ENCODE measurements at places on chromosomes 7 and 10. TPM values are rescaled to one million over a fixed set of nuclear protein-coding genes. Genes with fewer than 3 reads are reported as not detected.
A peak's percentile ranks its signal among the peaks of the same experiment; 100 is the strongest.

The SMO gene
- total RNA-seq = 0.66 TPM

The KIN gene
- total RNA-seq = 13.1 TPM

The NOS3 gene
- total RNA-seq = 0.22 TPM

The PLXDC2 gene
- total RNA-seq = 0.16 TPM

The FASTK gene
- total RNA-seq = 103 TPM

The CALML5 gene
- not detected for total RNA-seq

The VCL gene
- 21.3 TPM for total RNA-seq

The LAMB1 gene
- not detected for total RNA-seq

The AUTS2 gene
- total RNA-seq = 13.0 TPM

The PILRA gene
- 2.2 TPM for total RNA-seq

The NPY gene
- not detected for total RNA-seq

The GRM8 gene
- not detected for total RNA-seq

The GPR37 gene
- total RNA-seq = not detected

The NUTM2B gene
- 0.80 TPM for total RNA-seq

The TRA2A gene
- total RNA-seq = 144 TPM

- H3K4me3 ChIP-seq = peak overlapping the region; percentile 97
- peak overlapping the region; percentile 98 for H3K27ac ChIP-seq
Observed at GRCh38 chr10:14958872-14959220, 342 bp upstream of the MEIG1 start.

DNA sequence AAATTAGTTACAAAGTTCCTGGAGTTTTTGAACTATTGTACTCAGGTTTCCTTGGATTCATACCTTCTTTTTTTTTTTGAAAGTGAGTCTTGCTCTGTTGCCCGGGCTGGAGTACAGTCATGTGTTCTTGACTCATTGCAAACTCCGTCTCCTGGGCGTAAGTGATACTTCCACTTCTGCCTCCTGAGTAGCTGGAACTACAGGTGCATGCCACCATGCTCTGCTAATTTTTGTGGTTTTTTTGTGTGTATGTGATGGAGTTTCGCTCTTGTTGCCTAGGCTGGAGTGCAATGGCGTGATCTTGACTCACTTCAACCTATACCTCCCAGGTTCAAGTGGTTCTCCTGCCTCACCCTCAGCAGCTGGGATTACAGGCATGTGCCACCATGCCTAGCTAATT, 22.3 kb downstream of the MCM10 start:
- no peak for DNase-seq
- H3K4me3 ChIP-seq = no peak overlapping the region
- H3K36me3 ChIP-seq = no peaks in the 10 kb centered on the region
- H3K27me3 ChIP-seq = no peaks in the 10 kb centered on the region

DNA sequence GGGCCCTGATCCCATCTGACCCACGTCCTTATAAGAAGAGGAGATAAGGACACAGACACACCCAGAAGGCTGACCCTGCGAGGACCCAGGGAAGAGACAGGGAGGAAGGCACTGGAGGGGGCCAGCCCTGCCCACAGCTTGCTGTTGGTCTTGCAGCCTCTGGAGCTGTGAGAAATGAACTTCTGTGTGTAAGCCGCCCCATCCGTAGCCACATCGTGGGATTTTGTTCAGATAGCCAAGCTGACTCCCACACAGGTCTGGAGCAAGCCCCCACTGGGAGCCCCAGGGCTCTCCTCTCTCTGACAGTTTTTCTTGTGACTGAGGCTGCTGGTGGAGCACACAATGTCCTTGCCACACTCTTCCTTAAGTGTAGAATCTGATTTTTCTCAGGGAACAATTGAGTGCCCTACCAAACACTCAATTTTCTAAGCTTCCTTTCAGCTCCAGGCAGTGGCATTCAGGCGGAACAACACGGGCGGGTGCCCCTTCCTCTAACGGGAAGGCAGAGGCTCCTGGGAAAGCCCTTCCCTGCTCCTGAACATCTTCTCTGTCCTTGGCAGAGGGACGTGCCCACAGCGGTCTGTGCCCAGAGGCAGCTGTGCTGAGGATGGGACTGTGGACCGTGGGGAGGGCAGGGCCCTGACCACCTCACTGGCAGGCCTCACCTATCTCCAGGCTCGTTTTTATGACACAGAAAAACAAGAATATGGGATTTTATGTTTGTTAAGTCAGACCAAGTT, 160.6 kb upstream of the SHH start:
- no peaks in the 10 kb centered on the region for H3K36me3 ChIP-seq
- DNase-seq = no peak
- no peaks in the 10 kb centered on the region for H3K4me1 ChIP-seq
- H3K27ac ChIP-seq = no peak overlapping the region
- no peaks in the 10 kb centered on the region for H3K27me3 ChIP-seq

DNA sequence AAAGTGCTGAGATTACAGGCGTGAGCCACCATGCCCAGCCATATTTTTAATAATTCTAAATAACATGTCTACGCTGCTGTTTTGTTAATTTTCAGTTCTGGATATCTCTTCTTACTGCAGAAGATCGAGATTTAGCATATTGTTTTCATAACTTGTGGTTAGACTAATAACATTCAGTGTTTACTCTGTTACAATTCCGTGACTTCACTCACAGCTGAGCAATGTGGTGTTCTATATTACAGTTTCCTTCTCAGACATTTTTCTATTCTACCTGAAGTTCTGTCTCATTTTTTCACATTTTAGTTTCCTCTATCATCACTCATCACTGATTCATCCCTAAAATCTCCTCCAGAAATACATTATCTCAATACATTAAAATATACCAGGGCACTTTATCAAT, 10.9 kb downstream of the RNF32 start:
- H3K27ac ChIP-seq = no peak overlapping the region
- H3K4me3 ChIP-seq = no peak overlapping the region
- no peaks in the 10 kb centered on the region for H3K36me3 ChIP-seq
- no peak for DNase-seq

- H3K36me3 ChIP-seq = no peaks in the 10 kb centered on the region
- no peak for DNase-seq
- no peaks in the 10 kb centered on the region for H3K27me3 ChIP-seq
- no peak overlapping the region for H3K4me3 ChIP-seq
- H3K27ac ChIP-seq = no peak overlapping the region
Observed at GRCh38 chr7:95828824-95829790, 56.8 kb downstream of the DYNC1I1 start.

- H3K27me3 ChIP-seq = no peaks in the 10 kb centered on the region
- no peak within 1 kb of the TSS for H3K27ac ChIP-seq
- no peak for DNase-seq
- no peak within 1 kb of the TSS for H3K4me3 ChIP-seq
- H3K4me1 ChIP-seq = peaks cover 3% of the 10 kb centered on the region
- no peaks in the 10 kb centered on the region for H3K36me3 ChIP-seq
Observed at GRCh38 chr7:111090846-111091245, at the start of gene LRRN3. TSS of gene LRRN3 (plus strand) at chr7:111091127. CDS start at chr7:111122773, 31,646 bp downstream.

- DNase-seq = peak; percentile 84
- peak overlapping the region; percentile 83 for H3K4me3 ChIP-seq
- H3K36me3 ChIP-seq = peaks cover 10% of the 10 kb centered on the region
- H3K27ac ChIP-seq = no peak overlapping the region
- H3K27me3 ChIP-seq = peaks cover 20% of the 10 kb centered on the region
Observed at GRCh38 chr10:101779544-101780186, 3.6 kb downstream of the NPM3 start.

DNA sequence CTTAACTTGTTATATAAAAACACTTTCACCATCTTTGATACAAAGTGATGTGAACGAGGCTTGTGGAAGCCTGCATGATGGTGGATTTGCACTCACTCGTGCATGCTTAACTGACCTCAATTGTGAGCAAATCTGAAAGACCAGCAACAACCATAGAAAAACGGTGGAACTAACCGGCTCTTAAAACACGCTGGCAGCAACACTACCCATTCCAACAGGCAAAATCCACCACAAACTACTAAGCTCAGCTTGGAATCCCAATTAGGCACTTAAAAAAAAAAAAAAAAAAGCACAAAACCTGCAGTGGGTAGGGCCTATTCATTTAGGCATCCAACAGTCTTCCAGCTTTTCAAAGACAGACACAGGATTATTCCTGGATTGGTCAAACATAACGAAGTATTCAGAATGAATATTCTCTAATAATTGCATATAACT, 1.8 kb downstream of the GDI2 start:
- peaks cover 46% of the 10 kb centered on the region for H3K36me3 ChIP-seq
- peak overlapping the region; percentile 91 for H3K4me3 ChIP-seq
- H3K4me1 ChIP-seq = peaks cover 83% of the 10 kb centered on the region
- H3K27ac ChIP-seq = peak overlapping the region; percentile 87
- no peak for DNase-seq

- no peak overlapping the region for H3K4me3 ChIP-seq
- no peaks in the 10 kb centered on the region for H3K27me3 ChIP-seq
- no peaks in the 10 kb centered on the region for H3K4me1 ChIP-seq
Observed at GRCh38 chr7:158646766-158647474, 57.7 kb downstream of the NCAPG2 start.

DNA sequence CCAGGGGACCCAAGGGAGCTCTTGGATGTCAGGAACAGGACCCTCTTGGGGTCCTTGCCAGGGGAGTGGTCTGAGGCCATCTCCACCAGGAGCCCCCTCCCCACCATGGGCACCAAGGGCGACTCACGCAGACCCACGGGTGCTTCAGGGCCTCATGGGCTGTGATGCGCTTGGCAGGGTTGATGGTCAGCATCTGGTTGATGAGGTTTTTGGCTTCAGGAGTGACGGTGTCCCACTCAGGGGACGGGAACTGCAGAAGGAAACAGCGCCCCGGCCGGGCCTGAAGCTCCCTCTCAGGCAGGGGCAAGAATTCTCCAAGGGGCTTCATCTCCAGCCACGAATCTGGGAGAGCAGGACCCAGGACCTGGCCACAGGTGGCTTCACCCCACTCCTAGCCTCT, 41.3 kb downstream of the YKT6 start:
- H3K27ac ChIP-seq = no peak overlapping the region
- no peak for DNase-seq
- no peaks in the 10 kb centered on the region for H3K4me1 ChIP-seq
- no peaks in the 10 kb centered on the region for H3K36me3 ChIP-seq
- H3K27me3 ChIP-seq = no peaks in the 10 kb centered on the region

DNA sequence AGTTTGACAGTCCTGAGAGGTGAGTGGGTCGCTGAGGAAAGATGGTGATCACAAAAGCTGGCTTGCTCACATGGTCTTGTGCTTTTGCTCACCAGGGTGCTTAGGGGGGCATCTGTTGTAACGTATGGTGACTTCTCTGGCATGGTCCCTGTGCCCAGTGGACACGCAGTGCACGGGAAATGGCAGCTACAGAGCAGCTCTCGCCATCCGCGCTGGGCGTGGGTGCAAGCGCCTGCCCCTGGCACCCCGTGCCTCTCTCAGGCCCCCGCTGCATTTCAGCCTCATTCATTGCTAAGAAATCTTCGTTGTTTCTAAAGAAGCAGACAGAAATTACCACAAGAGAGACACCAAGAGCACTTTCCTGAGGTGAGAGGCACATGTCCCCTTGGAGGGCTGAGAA, 101.2 kb downstream of the FANK1 start:
- no peak for DNase-seq
- H3K27me3 ChIP-seq = no peaks in the 10 kb centered on the region
- no peaks in the 10 kb centered on the region for H3K4me1 ChIP-seq
- no peak overlapping the region for H3K27ac ChIP-seq

DNA sequence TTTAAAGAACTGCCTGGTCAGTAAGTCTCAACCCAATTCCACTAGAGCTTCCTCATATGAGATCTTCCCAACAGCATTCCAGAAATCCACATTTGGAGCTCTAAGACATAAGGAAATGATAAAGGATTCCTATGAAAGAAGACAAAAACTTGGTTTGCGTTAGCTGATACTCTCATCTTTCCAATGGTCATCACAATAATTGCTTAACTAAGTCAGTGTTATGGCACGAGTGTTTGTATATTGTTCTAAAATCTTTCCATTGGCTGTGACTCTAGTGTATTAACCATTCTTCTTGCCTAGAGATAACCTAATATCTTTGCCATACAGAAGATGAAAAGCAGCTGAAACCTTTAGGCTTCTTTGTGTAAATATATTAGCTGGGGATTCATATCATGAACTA, 289.0 kb downstream of the SNX13 start:
- H3K27ac ChIP-seq = no peak overlapping the region
- no peaks in the 10 kb centered on the region for H3K4me1 ChIP-seq
- no peak for DNase-seq
- H3K36me3 ChIP-seq = no peaks in the 10 kb centered on the region

GRCh38 chr7:80542398-80542797, 30.5 kb upstream of the GNAT3 start:
- no peak overlapping the region for H3K4me3 ChIP-seq
- no peak overlapping the region for H3K27ac ChIP-seq
- no peaks in the 10 kb centered on the region for H3K27me3 ChIP-seq
- DNase-seq = no peak
- H3K36me3 ChIP-seq = no peaks in the 10 kb centered on the region
- no peaks in the 10 kb centered on the region for H3K4me1 ChIP-seq

- H3K4me3 ChIP-seq = no peak overlapping the region
- DNase-seq = no peak
- no peak overlapping the region for H3K27ac ChIP-seq
- H3K4me1 ChIP-seq = no peaks in the 10 kb centered on the region
Observed at GRCh38 chr7:46751471-46751870, 830.4 kb upstream of the IGFBP3 start.

DNA sequence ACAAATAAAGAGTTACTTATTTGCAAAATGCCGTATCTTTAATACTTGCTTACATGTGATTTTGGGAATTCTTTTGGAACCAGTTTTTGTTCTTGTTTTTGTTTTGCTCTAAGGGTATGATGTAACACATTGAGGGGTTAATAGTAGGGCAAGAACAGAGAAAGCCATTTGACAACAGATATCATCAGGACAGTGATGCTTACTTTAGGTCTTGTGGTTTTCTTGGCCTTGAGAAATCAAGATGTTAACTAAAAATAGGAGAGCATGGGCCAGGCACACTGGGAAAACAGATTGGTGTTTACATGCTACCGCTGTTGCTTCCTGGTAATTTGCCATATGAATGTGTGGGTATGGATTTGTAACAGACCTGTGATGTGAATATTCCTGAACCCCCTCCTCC, 3.7 kb downstream of the SAMD8 start:
- H3K4me1 ChIP-seq = peaks cover 65% of the 10 kb centered on the region
- H3K36me3 ChIP-seq = peaks cover 26% of the 10 kb centered on the region
- no peaks in the 10 kb centered on the region for H3K27me3 ChIP-seq
- no peak overlapping the region for H3K4me3 ChIP-seq

- H3K4me1 ChIP-seq = no peaks in the 10 kb centered on the region
- H3K27ac ChIP-seq = no peak overlapping the region
- no peaks in the 10 kb centered on the region for H3K36me3 ChIP-seq
- no peak overlapping the region for H3K4me3 ChIP-seq
- no peak for DNase-seq
Observed at GRCh38 chr10:33876584-33877400, 542.3 kb upstream of the NRP1 start.

Measured in activated B cell treated with CpG ODN at 0.5 μM for 24 hours (primary cell).